NCI-H1092 (cell line): ENCODE measurements at places on chromosomes 7 and 10.
A peak's percentile ranks its signal among the peaks of the same experiment; 100 is the strongest.

- no peak for DNase-seq
Observed at GRCh38 chr7:155593461-155594162, 47.3 kb upstream of the CNPY1 start.

DNA sequence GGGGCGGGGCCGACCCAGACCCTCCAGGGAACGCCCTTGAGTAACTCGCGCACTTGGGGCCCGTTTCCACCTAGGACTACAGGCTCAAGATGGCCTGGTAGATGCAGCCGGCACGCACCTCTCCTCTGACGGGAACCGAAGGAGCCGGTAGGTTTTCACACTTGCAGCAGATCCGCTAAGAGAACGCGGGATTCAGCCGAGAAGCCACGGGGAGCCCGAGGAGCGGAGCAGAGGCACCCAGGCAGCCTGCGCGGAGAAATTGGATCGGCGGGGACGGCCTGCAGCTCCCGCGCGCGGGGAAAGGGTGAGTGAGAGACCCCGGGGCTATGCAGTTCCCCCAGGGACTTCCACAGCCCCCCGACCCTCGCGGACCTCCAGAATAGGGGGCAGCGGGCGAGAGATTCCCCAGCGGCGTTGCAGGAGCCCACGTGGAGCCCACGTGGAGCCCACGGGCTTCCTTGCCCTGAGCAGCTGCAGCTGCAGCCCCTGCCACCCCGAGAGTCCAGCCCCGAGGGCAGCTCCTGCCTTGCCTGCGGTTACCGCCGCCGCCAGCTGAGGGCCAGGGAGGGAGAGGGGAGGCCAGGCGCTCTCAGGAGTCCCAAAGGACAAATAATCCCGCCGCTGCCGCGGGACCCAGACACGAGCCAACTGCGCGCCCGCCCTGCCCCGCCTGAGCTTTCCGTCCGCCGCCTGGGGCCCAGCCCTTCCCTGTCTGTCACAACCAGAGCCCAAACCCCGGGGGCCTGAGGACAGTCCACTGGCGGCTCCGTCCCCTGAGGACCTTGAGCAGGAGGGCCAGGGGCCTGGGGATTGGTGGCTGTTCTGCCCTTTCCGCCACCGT, 13.1 kb downstream of the IFT22 start:
- DNase-seq = no peak

DNA sequence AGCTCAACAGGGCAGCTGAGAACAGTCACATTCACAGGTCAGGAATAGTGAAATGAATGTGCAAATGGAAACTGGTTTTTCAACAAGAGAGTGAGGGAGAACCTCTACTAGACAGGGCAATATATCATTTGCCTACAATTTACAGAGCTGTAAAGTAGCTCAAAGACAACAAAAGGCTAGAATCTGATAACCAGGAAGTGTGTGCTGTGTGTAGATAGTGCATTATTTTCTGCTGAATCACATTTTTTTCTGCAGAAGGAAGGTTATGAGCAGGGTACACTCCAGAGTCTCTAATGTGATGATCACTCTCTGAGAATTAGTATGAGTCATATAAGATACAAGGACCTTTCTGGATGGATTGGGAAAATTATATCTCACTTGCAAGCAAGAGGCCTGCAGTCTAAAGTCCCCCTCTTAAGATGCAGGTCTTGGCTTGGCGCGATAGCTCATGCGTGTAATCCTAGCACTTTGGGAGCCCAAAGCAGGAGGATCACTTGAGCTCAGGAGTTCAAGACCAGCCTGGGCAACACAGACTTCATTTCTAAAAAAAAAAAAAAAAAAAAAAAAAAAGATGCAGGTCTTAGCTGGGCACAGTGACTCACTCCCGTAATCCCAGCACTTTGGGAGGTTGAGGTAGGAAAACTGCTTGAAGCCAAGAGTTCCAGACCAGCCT, 59.9 kb upstream of the COBL start:
- no peak for DNase-seq

- no peak for DNase-seq
Observed at GRCh38 chr10:98411768-98412167, 3.2 kb downstream of the PYROXD2 start.

DNA sequence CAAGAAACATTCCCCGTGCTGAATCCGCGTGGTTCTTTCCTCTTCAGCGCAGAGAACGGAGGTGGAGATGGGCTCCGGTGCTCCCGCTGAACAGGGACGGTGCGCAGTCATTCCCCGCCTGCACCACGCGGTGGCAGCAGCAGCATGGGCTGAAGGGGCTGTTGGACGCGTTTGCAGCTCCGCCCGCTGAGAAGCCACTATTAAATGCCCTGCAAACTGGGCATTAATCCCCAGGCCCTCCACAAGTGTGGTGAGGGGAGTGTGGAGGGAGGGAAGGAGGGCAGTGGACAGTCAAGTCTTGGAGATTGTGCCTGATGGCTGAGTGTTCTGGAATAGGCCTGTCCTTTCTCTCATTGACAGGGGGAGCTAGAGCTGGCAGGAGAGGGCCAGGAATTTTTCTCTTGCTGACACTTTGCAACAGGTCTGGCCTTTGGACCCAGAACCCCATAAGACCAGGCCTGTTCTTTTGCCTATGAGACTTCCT, 240.2 kb upstream of the INHBA start:
- DNase-seq = peak; percentile 29

GRCh38 chr10:131818510-131819234, 82.1 kb upstream of the PPP2R2D start:
- no peak for DNase-seq

GRCh38 chr10:7317786-7318446, 92.9 kb downstream of the SFMBT2 start:
- DNase-seq = no peak

- no peak for DNase-seq
Observed at GRCh38 chr7:133060004-133060403, 21.9 kb downstream of the CHCHD3 start.

DNA sequence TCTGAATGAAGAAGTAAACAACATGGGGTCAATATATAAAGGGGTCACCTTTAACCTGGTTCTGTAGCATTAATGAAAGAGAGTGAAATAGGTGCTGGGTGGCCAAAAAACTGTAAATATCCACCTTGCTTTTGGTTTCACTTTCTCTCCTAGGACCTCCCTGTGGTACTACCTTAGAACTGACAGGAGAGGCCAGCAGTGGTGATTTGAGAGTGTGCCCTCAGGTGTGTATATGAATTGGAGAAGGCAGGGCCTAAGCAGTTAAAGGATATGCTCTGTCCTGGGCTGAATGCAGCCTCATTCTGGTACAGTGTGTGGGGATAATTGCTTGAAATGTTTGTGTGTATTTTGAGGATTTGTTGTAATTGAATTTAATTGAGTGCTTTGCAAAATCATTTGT, 62.0 kb downstream of the BBS9 start:
- DNase-seq = no peak

GRCh38 chr7:68238204-68238805, 1241.7 kb downstream of the TYW1 start:
- no peak for DNase-seq

DNA sequence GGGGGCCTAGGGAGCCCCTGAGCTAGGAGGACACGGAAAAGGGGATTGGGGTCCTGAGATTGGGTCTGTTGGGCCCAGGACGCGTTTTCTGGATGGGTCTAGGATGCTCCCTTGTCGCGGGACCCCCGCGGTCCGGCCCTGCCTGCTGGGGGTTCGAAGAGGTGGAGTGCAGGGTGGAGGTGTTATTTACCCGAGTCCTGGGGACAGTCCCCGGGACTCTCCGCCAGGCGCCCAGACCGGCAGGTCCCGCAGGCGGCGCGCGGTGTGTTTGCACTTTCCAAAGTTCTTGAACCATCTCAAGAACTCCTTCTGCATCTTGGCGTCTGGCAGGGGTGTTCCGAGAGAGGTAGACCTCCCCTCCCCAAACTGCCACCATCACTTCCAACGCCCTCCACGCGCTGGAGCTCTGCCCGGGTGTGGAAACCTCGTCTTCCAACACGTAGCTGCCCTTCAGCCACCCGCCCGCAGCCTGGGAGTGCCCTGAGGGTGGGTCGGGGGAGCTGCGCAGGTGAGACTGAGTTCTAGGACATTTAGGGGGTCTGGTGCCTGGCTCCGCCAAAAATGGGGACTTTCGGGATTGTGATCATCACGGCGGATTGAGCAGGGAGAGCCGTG, 569 bp downstream of the CAV1 start:
- DNase-seq = no peak

- no peak for DNase-seq
Observed at GRCh38 chr7:50783801-50784507, 1.3 kb upstream of the GRB10 start.

GRCh38 chr10:20446561-20447193, 450.4 kb downstream of the NEBL start:
- DNase-seq = no peak

- DNase-seq = no peak
Observed at GRCh38 chr10:110207805-110208613, 604 bp downstream of the MXI1 start.

DNA sequence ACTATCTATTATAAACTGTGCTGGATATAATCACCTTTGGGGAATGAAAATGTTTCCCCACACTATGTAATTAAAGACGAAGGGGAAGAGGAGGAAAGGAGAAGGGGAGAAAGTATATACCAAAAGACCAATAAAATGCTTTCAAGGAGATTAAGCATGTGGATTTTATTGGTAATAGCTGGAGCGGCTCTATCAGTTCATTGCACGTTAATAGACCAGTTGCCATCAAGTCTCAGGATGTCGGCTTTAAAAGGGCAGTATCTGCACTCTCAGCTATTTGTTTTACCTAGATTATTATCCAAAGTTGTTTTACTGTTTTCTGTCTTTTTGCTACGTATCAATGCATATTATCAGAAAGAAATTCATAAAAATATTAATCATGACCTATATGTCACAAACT, 9.0 kb downstream of the ETV1 start:
- no peak for DNase-seq

DNA sequence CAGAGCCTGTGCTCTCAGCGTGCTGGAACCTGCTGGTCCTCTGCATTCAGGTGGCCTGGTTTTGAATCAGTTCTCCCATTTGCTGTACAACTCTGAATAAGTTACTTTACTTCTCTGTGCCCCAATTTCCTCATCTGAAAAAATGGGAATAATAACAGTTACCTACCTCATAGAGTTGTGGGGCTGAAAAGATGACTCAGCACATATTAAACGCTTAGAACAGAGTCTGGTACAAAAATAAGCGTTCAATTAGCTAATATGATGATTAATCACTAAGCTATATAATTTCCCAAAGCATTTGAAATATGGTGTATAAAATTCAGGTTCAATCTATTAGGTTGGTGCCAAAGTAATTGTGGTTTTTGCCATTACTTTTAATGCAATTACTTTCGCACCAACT, 259.1 kb downstream of the PRPF18 start:
- DNase-seq = no peak

DNA sequence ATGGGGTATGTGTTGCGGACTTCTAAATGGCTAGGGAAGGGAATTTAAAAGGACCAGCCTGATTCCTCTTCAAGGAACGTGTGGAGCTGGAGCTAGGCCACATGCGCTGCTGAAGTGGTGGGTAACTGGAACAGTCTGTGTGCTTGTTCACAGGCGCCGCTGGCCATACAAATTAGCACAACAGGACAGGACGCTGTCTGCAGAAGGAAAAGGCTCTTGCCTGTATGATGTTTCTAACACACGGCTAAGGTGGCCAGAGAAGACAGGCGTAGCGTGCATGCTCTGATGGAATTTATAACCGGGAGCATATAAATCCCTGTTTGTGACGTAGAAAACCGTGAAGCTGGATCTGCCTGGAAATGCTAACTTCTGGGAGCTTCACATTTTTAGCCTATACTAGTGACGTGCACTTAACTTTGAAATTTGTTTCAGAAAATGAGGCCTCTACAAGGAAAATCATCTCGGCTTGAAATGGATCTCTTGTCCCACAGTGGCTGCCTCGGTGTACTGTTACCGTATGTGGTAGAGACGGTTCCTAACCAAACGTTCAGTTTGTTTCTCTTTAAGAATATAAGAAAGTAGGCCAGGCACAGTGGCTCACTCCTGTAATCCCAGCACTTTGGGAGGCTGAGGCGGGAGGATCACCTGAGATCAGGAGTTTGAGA, 569.4 kb downstream of the PTPRN2 start:
- DNase-seq = peak; percentile 19

DNA sequence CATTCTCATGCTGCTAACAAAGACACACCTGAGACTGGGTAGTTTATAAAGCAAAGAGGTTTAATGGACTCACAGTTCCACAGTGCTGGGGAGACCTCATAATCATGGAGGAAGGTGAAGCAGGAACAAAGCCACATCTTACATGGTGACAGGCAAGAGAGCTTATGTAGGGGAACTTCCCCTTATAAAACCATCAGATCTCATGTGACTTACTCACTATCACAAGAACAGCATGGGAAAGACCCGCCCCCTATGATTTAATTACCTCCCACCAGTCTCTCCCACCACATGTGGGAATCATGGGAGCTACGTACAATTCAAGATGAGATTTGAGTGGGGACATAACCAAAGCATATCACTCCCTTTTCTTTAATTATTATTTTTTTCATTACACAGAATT, 16.6 kb downstream of the COL28A1 start:
- DNase-seq = no peak

- no peak for DNase-seq
Observed at GRCh38 chr10:51090190-51090589, 15.9 kb downstream of the PRKG1 start.

DNA sequence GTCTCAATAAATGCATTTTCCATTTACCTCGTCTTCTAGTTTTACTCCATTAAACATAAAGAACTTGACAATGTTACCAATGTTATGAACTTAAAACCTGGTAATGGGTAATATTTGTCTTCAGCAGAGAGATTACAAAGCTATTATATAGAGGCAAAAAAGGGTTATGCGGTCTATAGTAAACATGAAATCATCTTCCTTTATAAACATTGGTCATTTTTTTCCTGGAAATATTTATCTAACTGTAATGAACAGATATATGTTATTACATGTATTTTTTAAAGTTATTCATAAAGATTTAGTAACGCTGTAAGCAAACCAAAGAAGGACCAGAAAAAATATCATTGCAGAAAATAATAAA, 1.3 kb downstream of the VWDE start:
- no peak for DNase-seq

DNA sequence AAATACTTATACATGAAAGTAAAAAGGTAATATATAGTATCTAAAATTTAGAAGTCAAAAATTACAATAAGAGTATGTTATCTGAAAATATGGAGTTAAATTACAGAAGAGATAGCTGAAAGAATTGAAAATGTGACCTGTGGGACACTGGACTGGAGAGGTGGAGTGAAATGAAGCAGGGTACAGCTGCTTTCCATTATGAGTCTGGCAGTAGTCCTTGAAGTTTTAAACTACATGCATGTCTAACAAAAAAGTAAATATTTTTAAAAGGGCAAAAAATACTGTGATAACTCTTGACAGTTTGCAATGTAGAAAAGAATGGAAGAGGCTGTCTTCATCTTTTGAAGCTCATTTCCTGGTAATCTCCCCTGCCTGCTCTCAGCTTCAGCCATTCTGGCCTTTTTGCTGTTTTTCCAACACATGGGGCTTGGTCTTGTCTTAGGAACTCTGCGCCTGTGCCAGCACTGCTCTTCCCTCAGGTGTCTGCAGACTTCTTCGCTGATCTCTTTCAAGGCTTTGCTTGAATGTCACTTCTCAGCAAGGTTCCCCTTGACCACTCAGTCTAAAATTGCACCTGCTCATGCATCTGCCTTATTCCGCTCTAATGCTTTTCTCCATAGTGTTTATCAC, 36.9 kb downstream of the PTPRZ1 start:
- no peak for DNase-seq

GRCh38 chr10:2935647-2936386, 131.5 kb upstream of the PFKP start:
- no peak for DNase-seq

- DNase-seq = no peak
Observed at GRCh38 chr7:95213148-95213547, 111.2 kb downstream of the PON1 start.
